ENCODE measurements at places on chromosomes 5 and 9.

- DNase-seq: no peak
Measured at GRCh38 chr9:135608999-135609317, 30.4 kb downstream of the GLT6D1 start.

DNA sequence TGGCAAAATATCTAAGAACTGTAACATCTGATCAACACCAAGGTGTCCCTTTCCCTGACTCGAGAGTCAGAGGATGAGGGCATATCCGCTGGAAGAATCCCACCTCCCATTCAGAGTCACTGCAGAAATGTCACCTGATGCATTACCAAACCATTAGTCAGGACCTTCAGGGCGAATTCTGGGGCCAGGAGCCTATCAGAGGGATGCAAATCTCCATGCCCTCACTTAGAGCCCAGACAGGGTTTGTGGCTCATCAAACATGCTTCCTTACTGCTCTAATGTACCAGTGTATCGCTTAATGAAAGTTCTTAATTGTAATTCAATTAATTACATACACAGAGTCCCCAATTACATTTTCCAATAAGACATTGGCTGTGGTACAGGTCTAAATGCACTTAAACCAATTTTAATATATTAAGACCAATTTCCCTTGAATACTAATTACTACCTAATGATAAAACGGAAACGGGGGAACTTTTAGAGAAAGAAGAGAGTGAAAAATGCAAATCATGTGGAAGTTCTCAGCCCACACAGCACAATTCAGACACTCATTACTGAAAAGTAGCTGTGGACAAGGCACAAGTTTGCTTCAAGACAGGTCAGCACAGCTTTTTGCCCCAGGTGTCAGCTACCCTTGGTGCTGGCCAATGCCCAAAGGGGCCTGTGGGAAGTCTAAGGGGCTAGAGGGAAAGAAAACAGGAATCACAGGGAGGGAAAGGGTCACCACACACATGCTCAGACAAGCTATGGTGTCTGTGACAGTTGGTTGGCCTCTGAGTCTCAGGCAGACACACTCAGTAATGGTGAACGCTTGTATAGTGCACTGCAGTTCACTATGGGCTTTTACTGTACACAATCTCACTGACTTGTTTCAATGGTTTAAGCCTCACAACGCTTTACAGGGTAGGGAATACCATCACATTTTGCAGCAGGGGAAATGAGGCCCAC is 211.6 kb downstream of the MAPKAP1 start:
- DNase-seq: no peak

- DNase-seq: no peak
Measured at GRCh38 chr5:180782748-180783147, 19.9 kb downstream of the MGAT1 start.

- DNase-seq: no peak
Measured at GRCh38 chr9:87007711-87008366, 60.5 kb upstream of the GAS1 start.

DNA sequence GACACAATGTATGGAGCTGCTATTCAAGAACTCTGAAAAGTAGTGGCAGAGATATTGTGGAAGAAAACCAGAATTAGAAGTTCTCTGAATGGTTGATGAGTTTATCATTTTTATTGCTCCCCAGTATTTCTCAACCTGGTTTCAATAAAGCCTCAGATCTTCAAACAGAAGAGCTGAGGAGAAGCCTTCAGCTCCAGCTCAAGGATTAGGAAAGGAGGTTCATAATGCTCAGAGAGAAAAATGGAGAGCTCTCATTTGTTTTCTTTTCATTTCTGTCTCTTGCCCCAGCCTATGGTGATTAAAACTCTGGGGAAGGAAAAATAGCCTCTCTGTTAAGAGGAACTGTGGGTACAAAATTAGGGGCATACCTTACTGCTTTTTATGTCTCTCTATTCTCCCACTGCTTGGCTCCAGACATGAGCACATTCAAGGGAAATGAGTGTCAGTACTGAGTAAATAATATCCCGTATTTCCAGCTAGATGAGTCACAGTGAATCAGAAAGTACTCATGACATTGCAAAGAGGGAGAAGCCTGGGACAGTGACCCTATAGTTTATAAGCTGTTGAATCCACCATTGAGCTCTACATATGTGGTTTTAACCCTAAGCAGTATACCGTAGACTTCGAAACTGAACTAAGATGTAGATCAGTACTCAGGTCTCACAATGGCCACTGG is 138.1 kb downstream of the EMB start:
- DNase-seq: no peak

DNA sequence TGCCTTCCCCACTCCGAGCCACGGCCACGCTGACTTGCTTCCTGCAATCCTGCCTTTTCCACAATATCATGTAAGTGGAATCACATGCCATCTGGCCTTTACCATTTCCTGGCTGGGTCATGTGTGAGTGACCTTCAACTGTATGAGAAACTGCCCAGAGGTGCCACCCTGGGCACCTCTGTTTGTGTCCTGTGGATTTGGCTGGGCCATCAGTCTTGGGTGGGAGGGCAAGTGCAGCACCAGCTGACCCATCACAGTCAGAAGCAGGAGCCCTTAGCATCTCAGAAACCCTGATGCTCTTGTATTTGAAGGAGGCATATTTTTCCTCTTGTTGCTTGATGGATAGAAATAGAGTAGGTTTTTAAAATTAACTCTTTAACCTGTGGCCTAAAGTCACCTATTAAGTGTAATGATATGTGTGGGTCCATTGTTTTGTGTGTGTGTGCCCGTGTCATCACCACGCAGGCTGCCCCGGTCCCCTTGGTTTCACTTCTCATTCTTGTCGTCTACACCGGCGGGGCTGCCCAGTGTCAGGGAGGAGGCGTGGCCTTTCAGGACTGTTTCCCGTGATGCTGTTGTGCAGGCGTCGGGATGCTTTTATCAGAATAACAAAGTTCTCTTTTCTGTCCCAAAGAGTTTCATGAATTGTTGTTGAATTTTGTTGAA is 52.1 kb upstream of the CACNA1B start:
- DNase-seq: no peak

DNA sequence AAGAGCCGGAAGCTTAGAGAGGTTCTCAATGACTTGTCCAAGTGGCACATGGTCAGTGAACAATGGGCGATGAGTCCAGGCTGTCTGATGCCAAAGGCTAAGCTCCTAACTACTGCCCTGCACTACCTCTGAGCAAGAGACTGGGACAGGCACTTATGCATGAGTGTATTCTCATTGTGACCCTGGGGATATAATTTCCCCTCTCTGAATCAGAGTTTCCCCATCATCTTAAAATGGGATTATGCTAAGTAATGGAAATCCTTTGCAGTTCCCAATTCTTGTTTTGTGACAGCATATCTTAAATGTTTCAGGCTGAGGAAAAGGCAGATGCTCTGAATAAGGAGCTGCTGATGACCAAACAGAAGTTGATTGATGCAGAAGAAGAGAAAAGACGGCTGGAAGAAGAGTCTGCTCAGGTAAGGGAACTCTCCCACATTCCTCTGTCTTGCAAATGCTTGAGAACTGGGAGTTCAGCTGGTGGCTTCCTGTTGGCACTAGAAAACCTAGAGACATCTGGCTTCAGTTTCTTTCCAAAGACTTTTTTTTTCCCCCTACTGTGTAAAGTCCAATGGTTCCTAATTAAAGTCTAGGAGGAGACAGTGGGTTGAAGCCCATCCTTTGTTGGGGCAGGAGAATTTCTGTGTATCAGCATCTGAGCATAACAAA is 64.1 kb downstream of the GPR21 start:
- no peak for DNase-seq

- no peak for DNase-seq
Measured at GRCh38 chr5:15533129-15533893, 33.3 kb downstream of the FBXL7 start.

GRCh38 chr5:96293966-96294883 is 138.8 kb downstream of the PCSK1 start:
- DNase-seq: no peak
